ENCODE measurements at places on chromosomes 1 and 21.

DNA sequence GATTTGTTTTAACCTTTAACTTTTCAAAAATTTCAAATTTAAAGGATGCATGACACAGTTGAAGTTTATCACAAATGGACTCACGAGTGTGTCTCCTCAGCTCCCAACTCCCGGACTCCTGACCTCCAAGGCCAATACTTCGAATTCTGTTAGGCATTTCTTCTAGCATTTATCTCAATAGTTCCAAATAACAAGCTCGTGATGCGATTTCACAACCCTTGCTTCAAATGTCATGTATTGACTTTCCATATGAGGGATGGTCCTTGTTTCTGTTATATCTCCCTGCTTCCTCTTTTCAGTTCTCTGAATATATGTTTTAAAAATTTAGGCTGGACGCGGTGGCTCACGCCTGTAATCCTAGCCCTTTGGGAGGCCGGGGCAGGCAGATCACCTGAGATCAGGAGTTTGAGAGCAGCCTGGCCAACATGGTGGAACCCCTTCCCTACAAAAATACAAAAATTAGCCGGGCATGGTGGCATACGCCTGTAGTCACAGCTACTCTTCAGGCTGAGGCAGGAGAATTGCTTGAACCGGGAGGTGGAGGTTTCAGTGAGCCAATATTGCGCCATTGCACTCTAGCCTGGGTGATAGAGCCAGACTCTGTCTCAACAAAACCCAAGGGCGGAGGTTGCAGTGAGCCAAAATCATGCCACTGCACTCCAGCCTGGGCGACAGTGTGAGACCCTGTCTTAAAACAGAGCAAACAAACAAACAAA is 52.0 kb upstream of the TINAGL1 start:
- DNase-seq: no peak

- DNase-seq: no peak
These were observed 44.2 kb downstream of the KLHL20 start for GRCh38 chr1:173758980-173759379.

DNA sequence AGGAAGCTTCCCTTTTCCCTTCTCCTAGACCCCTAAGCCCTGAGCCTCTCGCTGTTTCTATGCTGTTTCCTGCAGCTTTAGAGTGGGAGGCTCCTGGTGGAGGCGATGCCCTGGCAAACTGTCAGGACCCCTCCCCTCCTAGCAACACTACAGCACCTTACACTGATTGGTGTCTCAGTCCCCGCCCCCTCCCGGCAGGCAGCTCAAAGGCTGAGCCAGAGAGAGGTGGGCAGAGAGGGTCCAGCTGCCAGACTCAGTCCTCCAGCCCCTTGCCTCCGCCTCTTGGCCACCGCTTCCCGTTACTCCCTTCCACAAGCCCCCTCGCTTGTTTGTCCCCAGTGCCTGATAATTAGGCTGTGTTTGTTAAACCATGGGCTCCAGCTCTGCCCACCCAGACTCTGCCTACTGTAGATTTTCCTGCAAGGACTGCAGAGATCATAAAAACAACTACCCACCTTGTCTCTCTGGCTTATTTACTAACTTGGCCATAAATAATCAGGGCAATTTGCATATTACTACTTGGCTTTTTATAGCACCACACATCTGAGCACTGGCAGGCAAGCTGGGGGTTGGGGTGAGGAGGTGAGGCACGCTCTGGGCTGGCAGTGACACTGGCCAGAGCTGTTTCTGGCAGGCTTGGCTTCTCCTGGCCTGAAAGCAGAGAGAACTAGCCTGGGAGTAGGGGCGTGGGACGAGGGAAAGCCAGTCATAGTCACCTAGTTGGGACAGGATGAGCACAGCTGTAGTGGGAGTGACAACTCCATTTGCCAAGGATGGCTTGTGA is 107.5 kb downstream of the CSMD2 start:
- DNase-seq: peak; percentile 81

DNA sequence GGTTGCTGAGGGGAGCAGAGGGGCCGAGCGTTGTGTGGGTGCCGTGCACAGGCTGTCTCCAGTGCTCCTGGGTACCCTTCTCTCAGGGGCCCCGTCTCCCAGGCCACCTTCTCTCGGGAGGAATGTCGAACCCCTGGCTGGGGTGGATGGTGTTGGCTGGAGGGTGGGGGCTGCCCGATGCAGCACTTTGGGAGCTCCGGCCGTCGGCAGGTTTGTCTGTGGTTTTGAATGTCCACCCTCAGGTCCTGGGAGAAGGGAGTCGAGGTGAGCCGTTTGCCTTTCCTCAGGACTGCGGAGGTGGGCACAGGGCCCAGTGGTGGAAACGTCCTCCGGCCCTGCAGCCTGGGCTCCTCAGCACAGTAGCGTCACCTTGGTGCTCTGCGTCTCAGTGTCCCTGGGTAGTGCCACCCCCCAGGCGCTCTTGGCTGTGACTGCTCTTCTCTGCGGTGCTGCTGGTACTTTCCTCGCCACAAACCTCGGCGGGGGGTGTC is 14.5 kb downstream of the SLX9 start:
- DNase-seq: no peak

DNA sequence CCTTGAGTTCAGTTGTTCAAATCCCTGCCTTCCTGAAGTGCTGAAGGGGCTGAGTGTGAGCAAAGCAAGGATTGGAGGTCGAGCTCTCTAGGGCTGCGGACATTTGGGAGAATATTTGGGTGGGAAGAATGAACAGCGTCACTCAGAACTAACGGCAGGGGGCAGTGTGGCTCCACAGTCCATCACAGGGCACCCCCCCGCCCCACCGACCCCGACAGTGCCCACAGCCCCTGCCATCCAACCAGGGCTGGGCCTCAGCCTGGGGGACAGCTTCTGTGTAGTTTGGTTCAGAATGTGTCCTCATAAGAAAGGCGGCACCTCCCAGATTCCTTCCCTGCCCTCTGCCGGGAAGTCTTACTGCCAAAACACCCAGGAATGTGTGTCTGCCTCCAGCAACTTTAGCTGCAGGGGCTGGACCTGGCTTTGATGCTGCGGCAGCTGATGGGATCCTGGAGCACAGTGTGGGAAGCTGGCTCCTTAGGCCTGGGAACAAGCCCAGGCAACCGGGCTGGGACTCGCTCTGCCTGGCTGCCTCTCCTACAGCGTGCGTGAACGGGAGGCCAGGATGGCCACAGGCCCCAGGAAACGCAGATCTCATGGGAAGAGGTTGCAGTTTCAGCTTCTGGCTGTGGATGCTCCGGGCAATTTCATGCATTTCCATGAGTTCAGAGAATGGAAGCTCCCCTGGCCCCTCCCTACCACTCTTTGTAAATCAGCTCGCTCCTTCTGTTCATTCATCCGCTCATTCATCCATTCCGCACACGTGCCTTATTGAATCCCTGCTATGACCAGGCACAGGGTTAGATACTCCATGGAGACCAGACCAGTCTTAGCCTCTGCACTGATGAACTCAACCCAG is 104.9 kb upstream of the TMPRSS2 start:
- peak; percentile 11 for DNase-seq

- DNase-seq: no peak
These were observed 72.8 kb downstream of the CD2 start for GRCh38 chr1:116826818-116827606.

- DNase-seq: no peak
These were observed at the start of gene GSTM1 for GRCh38 chr1:109687641-109688499. Gene GSTM1, plus strand, starts transcription at chr1:109687817. Its CDS starts 57 bp downstream, at chr1:109687874.

DNA sequence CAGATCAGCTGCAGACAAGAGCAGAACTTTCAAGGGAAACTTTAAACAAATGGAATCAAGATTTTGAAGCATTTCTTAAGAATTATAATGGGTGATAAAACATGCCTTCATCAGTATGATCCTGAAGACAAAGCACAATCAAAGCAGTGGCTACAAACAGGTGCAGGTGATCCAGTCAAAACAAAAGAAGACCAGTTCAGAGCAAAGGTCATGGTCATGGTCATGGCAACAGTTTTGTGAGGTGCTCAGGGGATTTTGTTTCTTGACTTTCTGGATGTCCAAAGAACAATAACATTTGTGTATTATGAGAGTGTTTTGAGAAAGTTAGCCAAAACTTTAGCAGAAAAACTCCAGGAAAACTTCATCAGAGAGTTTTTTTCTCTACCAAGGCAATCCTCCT is 681.7 kb upstream of the PTBP2 start:
- no peak for DNase-seq

- peak; percentile 14 for DNase-seq
These were observed 55.7 kb upstream of the EFHD2 start for GRCh38 chr1:15353839-15354579.

DNA sequence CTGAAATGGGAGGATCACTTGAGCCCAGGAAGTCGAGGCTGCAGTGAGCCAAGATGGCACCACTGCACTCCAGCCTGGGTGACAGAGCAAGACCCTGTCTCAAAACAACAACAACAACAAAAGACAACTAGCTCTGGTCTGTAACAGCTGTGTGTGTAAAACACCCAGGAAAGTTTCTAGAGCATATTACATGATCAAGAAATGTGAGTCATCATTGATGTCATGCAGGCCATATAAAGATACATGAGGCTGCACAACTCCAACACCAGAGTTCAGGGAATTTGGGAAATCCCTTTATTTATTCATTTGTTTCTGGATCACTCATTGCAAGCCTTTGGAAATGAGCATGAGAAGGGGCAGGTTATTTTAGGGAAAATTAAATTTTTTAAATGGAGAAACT is 50.3 kb upstream of the CTPS1 start:
- DNase-seq: no peak

DNA sequence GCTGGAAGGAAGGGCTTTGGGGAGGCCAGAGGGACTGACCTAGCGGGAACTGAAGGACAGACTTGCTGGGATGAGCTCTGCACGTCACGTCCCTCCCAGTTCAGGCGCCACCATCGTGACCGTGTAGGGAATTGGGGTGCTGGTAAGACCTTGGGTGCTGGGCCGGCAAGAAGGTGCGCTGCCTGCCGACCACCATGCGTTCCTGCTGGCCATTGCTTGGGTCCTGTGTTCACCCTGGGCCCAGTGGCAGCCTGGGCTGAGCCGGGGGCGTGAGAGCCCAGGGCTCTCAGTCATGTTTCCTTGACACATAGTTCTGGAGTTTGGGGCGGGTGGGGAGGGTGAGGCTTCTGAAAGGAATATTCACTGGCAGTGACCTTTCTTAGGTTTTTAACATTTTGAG is 176.0 kb downstream of the CAMTA1 start:
- no peak for DNase-seq

GRCh38 chr1:66996018-66996682 is 57.8 kb downstream of the SLC35D1 start:
- DNase-seq: peak; percentile 61

DNA sequence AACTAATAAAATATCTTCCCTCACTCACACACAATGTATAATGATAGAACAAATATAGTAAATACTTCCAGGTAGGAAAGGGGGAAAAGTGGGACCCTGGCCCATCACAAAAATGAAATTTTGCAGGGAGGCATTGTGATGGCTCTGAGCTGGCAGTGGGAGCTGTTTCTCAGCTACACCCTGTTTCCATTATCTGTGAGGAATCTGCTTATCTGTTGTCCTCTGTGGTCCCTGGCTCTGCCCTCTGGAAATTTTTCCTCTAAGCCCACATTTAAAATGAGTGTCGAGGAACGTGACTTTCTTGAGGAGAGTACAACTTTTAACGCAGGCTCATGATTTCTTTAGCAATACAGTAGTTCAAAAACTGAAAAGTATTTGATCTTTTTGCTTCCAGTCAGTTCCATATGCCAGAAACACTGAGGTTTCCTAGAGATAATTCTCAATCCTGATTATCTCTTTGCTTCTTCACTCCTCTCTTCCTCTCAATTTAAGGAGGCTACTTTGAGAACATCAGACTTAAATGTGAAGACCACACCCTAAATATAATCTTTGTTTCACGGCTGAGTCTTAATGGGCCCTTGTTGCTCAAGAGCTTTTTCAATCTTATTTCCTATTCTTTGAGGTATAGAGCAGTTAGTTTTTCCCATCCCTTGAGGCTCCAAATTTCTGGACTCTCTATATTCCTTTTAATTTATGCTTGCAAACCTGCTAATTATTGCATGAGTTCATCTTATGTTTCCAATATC is 5.0 kb upstream of the EEIG2 start:
- DNase-seq: no peak

- DNase-seq: no peak
These were observed 113.9 kb downstream of the ADSS2 start for GRCh38 chr1:244337839-244338238.

DNA sequence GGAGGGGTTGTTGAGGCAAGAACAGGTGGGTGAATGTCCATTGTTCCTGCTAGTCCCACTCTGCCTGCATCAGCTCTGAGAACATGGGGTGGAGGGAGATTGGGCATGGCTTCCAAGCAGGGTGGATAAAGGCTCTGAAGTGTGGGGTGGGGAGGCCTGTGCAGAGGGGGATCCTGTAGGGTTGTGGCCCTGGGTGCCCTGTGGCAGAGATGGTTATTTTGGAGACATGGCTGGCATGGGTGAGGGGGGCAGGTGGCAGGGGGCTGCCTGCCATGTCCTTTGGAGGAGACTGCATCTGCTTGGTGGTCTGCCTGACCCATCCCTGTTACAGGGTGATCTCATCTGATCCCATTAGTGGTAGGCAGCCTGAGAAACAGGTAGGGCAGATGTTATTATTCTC is 11.2 kb downstream of the MYOG start:
- no peak for DNase-seq

DNA sequence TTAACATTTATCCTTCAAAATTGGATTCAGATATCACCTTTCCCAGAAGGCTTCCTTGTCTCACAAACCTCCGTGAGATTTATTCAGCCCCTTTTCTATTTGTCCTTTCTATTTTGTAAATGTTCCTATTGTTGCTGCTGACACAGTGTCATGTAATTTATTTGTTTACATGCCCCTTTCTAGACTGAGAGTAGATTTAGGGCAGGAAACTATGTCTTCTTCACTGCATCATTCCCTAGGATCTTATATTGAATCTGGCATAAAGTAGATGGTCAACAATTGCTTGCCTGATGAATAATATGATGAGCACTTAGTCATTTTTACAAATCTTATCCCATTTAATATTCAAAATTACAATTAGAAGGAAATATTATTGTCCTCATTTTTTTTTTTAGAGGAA is 8.1 kb upstream of the CNN3 start:
- DNase-seq: no peak

DNA sequence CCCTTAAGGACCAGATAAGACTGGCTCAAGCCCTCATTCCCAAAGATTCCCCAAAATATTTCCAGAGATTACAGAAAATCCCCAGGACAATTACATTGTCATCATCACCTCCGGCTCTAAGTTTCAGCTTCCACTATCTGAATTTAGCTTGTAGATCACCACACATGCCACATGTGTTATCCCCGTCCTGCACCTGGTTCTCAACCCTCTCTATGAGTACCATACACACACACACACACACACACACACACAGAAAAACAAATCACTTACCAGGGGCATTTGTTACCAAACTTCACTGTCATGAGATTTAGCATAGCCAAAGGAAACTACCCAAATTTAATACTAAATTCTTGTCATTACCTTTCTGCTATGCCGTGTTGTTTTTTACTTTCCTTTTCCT is 15.4 kb upstream of the TSPAN1 start:
- no peak for DNase-seq

GRCh38 chr1:90133133-90133532 is 138.2 kb downstream of the ZNF326 start:
- peak; percentile 62 for DNase-seq

DNA sequence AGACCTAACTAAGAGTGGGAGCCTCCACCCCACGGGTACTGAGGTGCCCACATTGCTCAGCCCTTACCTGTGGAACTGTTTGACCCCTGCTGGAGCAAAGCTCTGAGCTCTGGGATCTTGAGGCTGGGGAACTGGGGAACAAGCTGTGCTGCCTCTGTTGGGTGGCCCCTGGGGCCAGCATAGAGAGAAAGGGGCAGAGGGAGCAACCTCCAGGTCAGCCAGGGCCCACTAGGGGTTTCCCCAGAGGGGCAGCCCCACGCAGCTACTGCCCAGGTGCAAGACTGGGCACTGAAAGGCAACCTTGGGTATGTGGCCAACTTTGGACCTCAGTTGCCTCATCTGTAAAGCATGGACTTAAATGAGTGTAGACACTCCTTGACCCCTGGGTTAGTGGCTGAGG is 23.5 kb upstream of the EPB41 start:
- DNase-seq: no peak

- no peak for DNase-seq
These were observed 45.3 kb downstream of the TARBP1 start for GRCh38 chr1:234433563-234434285.
